ENCODE measurements at places on chromosomes 7 and 10.

- DNase-seq = no peak
Observed at GRCh38 chr10:125795128-125795527, 19.5 kb upstream of the MMP21 start.

DNA sequence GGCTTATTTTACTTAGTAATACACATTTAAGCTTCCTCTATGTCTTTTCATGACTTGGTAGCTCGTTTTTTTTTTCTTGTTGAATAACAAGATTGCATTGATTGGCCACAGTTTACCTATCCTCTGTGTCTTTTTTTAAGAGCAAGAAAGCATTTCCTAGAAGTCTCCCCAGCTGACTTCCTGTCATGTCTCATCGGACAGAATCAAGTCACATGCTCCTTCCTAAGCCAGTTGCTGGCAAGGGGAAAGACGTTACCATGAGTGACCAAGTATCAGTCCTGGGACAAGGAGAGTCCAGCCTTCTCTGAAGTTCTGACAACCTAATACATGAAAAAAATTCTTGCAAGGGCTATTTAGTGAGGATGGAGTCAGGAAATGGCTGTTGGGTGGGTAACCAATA is 24.9 kb upstream of the SFRP5 start:
- no peak for DNase-seq

GRCh38 chr7:88316456-88316855 is 9.8 kb upstream of the STEAP4 start:
- DNase-seq = no peak

- DNase-seq = no peak
Observed at GRCh38 chr7:145327646-145328045, 491.8 kb upstream of the TPK1 start.

DNA sequence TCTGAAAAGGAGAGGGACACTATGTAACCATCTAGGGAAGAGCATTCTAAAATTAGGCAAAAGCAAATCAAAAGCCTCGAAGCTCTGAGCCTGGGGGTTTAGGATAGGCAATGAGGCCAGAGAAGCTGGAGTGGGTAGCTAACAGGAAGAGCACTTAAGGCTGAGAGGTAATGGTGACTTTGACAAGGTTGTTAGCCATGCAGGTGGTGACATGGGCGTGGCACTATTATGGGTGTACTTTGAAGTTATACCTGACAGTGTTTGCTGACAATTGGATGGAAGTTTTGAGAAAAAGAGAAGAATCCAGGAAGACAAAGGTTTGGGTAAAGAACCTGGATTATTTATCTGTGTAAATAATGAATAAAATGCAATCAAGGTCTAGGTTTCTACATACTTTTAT is 383.0 kb upstream of the SEMA3C start:
- no peak for DNase-seq

GRCh38 chr7:104980440-104980839 is 33.6 kb upstream of the KMT2E start:
- no peak for DNase-seq

GRCh38 chr7:101664893-101665471 is 35.9 kb upstream of the MYL10 start:
- DNase-seq = no peak

DNA sequence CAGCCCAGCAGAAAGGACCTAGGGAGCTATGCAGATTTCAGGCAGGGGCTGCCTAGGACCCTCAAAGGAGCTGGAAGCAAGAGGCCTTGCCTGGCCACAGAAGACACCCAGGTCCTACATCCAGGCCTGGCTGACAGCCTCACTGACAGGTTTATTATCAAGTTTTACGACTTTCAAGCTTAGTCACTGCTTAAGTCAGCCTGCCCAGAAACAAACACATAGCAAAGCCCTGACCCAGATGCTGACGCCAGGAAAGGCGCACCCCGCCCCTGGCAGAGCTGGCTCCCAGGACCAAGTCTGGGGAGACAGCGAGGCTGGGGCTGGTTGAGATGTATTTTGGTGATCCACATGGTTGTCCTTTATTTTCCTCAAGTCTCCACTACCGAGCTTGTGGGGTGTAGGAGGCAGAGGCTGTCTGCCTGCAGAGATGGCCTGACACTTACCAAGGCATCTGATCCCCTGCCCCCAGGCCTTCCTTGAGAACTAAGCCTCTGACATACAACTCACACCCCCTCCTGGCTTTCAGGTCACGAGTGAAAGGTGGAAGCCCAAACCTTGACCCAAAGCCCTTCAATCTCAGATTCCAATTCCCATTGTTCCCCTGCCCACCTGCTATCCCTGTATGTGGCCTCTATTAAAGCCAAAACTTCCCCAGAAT is 80.7 kb upstream of the EMX2 start:
- no peak for DNase-seq

DNA sequence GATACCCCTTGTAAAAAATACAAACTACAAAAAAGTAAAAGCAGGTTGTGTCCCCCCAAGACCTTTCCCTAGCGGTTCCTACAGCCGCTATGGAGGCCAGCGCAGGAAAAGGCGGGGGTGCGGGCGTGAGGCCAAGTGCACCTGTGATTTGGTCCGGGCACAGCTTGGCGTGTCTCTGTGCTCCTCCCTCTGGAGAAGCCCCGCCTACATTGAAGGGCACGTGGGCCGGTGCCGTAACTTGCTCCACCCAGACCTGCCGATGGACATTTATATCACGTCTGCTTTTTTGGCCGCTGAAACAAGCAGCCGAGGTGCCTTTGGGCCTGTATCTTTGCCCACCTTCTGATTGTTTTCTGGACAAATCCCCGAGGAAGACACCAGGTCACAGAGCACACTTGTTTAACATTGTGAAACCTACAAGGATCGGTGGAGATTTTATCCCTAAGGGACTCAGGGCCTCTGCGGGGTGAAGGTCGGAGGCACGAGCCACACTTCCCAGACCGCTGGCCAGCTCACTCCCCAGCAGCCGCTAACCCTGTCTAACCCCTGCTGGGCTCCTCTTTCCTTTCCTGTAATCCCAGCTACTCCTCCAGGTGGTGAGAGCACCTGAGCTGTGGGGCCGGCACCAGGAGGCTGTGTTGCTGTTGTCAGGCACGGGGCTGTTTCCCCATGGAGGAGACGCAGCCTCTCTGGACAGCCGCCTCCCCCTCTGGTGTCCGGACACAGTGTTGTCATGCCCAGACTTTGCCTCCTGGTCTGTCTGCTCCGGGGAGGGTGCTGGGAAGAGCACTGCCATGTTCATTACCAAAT is 18.8 kb upstream of the INPP5A start:
- peak; percentile 93 for DNase-seq

GRCh38 chr7:44574287-44574872 is 672 bp upstream of the DDX56 start:
- no peak for DNase-seq

DNA sequence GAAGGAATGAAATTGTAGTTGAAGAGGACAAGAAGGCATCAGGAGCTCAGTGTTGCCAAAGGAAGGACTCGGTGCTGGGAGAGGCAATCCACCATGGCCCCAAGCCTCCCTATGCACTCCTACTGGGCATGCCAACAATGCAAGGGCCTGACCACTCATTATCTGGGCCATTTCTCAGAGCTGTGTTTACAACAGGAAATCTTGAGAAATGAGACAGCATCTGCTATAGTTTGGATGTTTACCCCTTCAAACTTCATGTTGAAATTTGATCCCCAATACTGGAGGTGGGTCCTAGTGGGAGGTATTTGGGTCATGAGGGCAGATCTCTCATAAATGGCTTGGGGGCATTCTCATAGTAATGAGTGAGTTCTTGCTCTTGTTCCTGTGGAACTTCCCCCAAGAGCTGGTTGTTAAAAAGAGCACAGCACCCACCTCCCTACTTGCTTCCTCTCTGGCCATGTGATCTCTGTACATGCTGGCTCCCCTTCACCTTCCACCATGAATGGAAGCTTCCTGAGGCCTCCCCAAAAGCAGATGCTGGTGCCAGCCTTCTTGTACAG is 50.8 kb upstream of the AOAH start:
- DNase-seq = no peak

DNA sequence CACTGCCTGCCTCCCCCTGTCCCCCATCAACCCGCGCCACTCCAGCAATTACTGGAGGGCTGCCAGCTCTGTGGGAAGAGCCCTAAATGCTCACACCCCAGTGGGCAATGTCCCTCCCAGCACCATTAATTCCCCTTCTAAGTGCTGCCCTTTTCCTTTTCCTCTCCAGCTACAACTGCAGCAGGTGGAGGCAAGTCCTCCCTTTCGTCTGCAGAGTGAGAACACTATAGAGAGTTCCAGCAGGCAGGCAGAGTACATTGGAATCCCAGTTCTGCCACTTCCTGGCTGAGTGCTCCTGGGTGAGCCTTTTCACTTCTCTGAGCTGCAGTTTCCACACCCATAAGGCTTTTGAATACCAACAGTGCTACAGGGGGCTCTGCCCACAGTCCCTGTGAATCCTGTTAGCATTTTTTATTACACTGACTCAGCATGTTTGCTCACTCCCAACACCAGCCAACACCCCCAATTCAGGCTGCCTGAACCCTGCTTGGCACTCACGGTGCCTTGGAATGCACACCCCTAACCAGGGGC is 447.0 kb downstream of the GRID1 start:
- DNase-seq = no peak

- DNase-seq = no peak
Observed at GRCh38 chr10:68082872-68083271, 7.8 kb upstream of the HERC4 start.

DNA sequence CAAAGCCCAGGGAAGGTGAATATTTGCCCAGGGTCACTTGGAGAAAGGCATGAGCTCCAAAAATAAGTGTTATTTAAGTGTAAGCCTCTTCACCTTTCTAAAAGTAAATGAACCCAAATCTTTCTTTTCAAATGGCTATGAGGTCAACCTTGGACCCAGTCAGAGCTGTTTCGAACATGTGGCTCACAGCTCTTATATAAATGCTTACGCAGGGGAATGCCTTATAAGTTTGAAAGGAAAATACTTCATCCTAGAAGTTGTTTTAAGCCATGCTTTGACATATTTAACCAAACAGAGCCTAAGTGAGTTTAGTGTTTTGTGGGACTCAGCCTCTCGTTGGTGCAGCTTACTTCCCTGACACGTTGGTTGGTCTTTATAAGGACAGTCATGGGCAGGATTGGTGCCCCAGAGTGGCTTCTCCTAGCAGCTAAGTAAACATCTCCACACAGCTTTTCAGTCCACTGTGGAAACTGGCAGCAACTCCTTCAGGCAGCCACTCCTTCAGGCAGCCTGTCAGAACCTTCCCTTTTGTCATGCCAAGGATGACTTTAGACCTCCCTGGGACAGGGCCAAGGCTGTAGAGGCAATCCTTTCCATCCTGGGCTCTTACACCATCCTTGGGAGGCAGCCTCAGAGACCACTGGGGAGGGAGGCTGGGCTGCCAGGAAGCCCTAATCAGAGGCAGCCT is 43.6 kb downstream of the MINDY4 start:
- DNase-seq = no peak

- no peak for DNase-seq
Observed at GRCh38 chr10:32104181-32104580, 48.0 kb upstream of the KIF5B start.

- DNase-seq = no peak
Observed at GRCh38 chr10:93436591-93437085, 45.5 kb downstream of the MYOF start.

- DNase-seq = no peak
Observed at GRCh38 chr10:133100706-133101415, 13.1 kb downstream of the ADGRA1 start.

DNA sequence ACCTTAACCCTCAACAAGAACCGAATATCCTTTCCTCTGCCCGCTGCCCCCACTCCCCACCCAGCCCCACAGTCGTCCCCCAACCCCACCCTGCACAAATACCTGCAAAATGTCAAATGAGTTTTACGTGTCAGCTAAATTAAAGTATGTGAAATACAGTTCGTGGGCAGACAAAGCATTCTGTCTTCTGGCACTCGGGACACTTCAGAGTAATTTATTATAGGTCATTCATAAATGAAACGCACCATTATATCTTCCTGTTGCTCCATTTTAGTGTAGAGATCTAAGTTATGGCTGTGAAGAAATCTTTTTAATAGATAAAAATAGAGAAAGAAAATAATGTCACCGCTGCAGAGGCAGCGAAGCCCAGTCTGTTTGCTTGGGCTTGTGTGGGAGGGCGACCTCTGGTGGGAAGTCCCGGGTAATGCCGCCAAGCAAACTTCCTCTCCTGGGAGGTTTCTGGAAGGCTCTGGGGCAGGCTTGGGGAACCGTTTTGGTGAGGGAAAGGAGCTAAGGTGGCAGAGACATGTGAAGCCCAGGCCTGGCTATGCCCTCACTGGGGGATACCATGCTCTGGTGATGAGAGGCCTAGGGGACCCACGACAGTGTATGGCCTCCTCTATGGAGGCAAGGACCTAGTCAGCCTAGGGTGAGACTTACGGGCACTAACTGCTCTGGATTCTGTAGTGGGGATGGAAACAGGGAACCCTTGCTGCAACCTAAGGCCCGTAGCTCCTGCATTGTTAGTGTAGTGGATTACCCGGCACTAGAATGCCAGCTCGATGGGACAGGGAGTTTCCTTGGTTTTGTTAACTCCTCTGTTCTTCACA is 604.9 kb downstream of the LRMDA start:
- peak; percentile 81 for DNase-seq

- DNase-seq = no peak
Observed at GRCh38 chr10:103547391-103547946, 54.0 kb downstream of the NEURL1 start.

GRCh38 chr7:35536396-35536826 is 158.5 kb downstream of the HERPUD2 start:
- peak; percentile 88 for DNase-seq

GRCh38 chr7:133940368-133940767 is 186.8 kb upstream of the LRGUK start:
- no peak for DNase-seq

- DNase-seq = no peak
Observed at GRCh38 chr7:46954181-46954580, 627.7 kb downstream of the TNS3 start.

DNA sequence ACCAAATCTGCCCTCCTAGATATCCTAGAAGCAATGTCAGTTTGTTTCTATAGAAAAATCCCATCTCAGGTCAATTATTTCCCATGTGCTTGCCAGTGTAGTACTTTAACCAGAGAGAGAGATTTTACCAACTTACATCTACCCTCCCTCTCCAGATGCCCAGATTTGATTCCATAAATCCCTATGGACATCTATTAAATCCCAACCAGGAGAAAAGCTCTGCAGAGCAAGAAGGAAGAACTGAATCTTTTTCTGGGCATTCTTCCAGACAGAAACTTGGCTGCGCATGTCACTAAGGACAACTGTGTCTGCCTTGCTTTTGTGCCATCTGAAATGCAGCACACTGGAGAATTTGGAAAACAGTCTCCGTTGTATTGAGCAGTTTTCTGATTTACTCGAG is 597.6 kb downstream of the SORCS1 start:
- no peak for DNase-seq

DNA sequence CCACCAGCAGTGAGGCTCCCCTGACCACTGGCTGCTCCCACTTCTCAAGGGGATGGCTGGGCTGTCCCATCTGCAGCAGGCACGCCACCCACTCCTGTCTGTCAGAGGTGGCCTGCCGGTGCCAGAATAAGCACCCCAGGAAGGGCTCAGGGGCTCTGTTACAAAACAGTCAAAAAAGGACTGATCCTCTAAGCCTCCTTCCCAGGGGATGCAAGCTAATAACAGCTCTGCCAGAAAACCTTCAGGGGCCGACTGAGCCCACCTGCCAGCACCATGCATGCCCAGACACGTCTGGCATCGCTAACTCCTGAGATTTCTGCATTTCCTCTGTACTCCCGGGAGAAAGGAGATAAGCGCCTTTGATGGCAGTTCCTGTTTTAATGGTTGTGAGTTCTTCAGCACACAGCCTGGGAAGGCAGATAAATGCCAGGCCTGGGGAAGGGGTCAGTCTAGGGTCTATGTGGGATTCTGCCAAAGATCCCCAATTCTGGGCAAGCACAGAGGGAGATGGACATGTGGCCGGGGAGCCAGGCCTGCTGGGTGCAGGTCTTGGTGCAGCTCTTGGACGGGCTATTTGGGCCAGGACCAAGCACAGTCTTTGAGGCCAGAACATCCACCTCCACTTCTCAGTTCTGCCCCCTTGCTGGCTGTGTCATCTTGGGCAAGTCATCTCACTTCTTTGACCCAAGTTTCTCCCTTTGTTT is 128.4 kb downstream of the ARHGAP22 start:
- DNase-seq = no peak

Data from right lobe of liver (tissue), 6 donors.